ENCODE measurements at places on chromosomes 2 and 18. TPM values are rescaled to one million over a fixed set of nuclear protein-coding genes. Genes with fewer than 3 reads are reported as not detected.

DNA sequence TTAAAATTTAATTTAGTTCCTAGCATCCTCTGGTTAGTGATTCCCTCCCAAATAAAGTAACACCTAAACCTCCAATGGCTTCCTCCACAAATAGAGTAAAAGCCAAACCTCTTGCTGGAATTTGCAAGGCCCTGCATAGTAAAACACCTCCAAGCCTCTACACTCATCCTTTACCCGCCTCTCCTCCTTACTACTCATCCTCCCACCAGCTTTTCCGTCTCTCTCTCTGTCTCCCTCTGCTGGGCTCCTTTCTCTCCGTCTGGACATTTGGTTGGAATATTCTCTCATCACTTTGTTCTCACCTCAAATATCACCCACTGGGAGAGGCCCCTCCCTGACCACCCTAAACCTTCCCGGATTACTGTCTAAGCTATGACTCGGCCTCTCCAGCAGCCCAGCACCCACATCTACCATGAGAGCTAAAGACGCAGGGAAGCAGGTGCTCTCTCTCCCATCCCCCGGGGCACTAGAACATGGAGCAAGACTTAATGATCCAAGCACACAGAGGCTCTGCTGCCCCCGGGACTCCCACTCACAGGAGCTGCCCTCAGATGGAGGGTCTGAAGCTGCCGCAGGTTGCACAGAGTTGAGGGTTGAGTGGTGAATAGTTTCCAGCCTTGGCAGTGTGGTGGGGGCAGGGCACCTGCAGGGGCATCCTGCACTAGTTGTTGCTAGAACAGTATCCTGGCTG lies 167.2 kb downstream of the FBXO15 start:
- H3K4me1 ChIP-seq = no peaks in the 10 kb centered on the region
- no peak overlapping the region for H3K4me3 ChIP-seq
- no peaks in the 10 kb centered on the region for H3K27me3 ChIP-seq
- DNase-seq = peak; percentile 48

DNA sequence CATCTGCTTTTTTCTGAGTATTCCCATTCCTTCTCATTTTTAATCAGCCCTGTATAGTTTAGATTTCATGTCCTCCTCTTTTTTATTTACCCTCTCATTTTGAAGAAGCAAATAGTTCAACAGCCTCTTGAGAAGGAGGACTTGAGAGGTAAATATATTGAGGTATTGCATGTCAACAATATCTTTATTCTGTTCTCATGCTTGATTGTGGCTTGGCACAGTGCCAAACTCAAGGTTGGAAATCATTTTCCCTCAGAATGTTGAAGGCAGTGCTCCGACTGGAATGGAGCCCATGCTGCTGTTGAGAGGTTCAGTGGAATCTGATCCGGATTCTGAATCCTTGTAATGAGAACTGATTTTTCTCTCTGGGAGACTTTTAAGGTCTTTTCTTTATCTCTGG lies 31.0 kb upstream of the GALNT3 start:
- H3K36me3 ChIP-seq = no peaks in the 10 kb centered on the region
- H3K4me1 ChIP-seq = no peaks in the 10 kb centered on the region
- no peak overlapping the region for H3K27ac ChIP-seq
- no peaks in the 10 kb centered on the region for H3K27me3 ChIP-seq
- no peak for DNase-seq

- H3K36me3 ChIP-seq = no peaks in the 10 kb centered on the region
- H3K4me3 ChIP-seq = no peak overlapping the region
- DNase-seq = no peak
Measured at GRCh38 chr2:201900362-201900761, 94.0 kb downstream of the CDK15 start.

GRCh38 chr2:28568533-28568932 lies 72.7 kb downstream of the PLB1 start:
- H3K27me3 ChIP-seq = peaks cover 25% of the 10 kb centered on the region
- no peak overlapping the region for H3K27ac ChIP-seq
- no peaks in the 10 kb centered on the region for H3K36me3 ChIP-seq
- H3K4me3 ChIP-seq = no peak overlapping the region

GRCh38 chr18:22152093-22152492 lies 17.3 kb upstream of the GATA6 start:
- no peak overlapping the region for H3K27ac ChIP-seq
- no peaks in the 10 kb centered on the region for H3K36me3 ChIP-seq
- peaks cover 71% of the 10 kb centered on the region for H3K27me3 ChIP-seq
- no peaks in the 10 kb centered on the region for H3K4me1 ChIP-seq
- H3K4me3 ChIP-seq = no peak overlapping the region

TUBA4B gene
- not detected for total RNA-seq
